ENCODE measurements at places on chromosomes 7 and 10.

- no peak for DNase-seq
Observed at GRCh38 chr7:86833360-86833759, 189.7 kb downstream of the GRM3 start.

DNA sequence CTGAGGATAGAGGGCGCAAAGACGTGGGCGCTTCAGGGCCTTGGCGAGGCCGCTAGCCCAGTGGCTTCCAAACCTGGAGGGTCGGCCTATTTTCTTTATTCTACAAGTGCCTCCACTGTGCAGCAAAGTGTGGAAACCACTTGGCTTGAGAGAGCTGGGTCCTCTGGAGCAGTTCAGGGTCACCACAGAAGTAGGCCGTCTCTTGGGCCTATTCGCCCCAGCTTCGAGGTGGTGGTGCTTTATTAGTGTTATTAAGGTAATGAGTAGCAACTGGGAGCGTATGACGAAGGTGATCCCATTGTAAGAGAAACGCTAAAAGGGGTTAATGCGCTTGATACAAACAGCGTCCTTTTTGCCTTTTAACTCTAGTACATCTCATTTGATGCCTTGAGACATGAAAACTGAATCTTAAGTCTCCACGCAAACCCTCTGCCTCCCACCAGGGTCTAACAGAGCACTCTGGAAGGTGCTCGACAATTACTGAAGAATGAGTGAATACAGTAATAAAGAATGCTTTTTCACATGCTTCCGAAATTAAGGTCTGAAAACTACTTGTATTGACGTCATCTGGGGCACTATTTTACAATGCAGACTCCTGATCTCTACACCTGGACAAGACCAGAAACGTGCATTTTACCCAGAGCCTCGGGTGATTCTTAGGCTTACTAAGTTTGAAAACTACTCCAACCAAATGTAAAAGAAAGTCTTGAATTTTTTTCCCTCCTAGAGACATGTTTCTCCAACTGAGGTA lies 647 bp upstream of the GSAP start:
- DNase-seq, result no peak

DNA sequence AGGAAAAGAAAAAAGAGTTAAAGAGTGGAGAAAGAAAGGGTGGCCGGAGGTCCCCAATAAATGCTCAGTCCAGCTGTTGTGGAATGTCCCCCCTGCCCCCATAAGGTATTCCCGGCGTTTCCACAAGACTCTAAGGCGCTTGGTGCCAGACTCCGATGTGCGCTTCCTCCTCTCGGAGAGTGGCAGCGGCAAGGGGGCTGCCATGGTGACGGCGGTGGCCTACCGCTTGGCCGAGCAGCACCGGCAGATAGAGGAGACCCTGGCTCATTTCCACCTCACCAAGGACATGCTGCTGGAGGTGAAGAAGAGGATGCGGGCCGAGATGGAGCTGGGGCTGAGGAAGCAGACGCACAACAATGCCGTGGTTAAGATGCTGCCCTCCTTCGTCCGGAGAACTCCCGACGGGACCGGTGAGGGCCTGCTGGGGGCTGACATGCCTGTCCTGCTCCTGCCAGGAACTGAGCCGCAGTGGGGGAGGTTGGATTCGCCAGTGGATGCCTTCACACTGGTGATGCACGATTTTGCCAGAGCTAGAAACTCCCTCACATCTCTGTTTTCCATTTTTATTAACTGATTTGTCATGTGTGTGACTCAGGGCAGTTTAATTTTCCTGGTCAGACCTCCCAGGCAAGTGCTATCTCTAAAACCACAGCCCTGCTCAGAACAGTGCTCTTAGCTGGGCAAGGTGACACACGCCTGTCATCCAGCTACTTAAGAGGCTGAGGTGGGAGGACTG lies 34.2 kb downstream of the TACR2 start:
- no peak for DNase-seq

- no peak for DNase-seq
Observed at GRCh38 chr10:67401711-67402110, 294.3 kb downstream of the CTNNA3 start.

GRCh38 chr7:64869912-64870562 lies 33.0 kb upstream of the ZNF273 start:
- no peak for DNase-seq
